ENCODE measurements at places on chromosomes 12 and 14. TPM values are rescaled to one million over a fixed set of nuclear protein-coding genes. Genes with fewer than 3 reads are reported as not detected.

PLEKHG7 gene
- not detected for total RNA-seq

TAS2R20 gene
- total RNA-seq = 1.9 TPM

CPNE6 gene
- not detected for total RNA-seq

TAS2R50 gene
- 3.1 TPM for total RNA-seq

GDF3 gene
- not detected for total RNA-seq

TBC1D30 gene
- total RNA-seq = 0.98 TPM

NCKAP5L gene
- total RNA-seq = 27.9 TPM

BHLHE41 gene
- 9.2 TPM for total RNA-seq

KCNC2 gene
- not detected for total RNA-seq

ERG28 gene
- 3.9 TPM for total RNA-seq

BICDL1 gene
- 1.8 TPM for total RNA-seq

RNASE3 gene
- total RNA-seq = not detected

MANSC1 gene
- total RNA-seq = 10.9 TPM

MARS1 gene
- 272 TPM for total RNA-seq

Data from fibroblast of the aortic adventitia (primary cell).